ENCODE measurements at places on chromosomes 3 and 15. TPM values are rescaled to one million over a fixed set of nuclear protein-coding genes. Genes with fewer than 3 reads are reported as not detected.

The NUP210 gene
- total RNA-seq: 3.5 TPM

The EOGT gene
- 4.1 TPM for total RNA-seq

GRCh38 chr3:183270344-183270743 lies 17.3 kb downstream of the B3GNT5 start:
- no peak for DNase-seq

- peak; percentile 98 for DNase-seq
Observed at GRCh38 chr3:122793568-122794416, at the start of gene HSPBAP1. Gene HSPBAP1 (minus strand): TSS chr3:122793831. CDS start chr3:122793680, 151 bp downstream.

DNA sequence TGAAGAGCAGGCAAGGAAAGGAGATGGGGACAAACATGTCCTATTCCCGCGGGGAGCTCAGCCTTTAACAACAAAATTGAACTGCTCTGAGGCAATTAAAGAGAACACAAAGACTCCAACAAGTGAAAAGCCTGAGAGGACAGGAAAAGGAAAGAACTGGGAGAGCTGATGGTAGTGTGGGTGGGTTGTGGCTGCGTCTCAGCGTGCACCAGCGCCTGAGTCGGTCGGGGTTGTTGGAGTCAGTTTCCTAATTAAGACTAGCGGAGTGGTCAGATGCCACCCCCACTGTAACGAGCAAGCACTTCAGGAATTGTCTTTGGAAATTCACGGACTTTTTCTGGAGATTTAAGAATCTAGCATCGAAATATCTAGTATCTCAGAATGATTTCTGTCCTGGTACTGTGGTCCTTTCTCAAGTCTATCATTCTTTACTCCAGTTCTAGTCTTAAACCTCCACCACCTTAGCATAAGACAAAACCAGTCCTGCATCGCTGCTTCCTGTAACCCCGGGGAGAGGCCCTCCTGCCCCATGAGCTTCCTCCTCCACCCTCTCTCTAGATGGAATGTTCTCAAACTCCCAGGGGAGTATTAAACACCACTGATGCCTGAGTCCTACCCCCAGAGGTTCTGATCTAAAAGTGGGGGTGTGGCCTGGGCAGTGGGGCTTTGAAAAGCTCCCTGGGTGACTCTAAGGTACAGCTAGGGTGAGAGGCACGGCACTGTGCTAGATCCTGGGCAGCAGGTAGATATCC lies 104.0 kb downstream of the CYP19A1 start:
- DNase-seq: no peak

DNA sequence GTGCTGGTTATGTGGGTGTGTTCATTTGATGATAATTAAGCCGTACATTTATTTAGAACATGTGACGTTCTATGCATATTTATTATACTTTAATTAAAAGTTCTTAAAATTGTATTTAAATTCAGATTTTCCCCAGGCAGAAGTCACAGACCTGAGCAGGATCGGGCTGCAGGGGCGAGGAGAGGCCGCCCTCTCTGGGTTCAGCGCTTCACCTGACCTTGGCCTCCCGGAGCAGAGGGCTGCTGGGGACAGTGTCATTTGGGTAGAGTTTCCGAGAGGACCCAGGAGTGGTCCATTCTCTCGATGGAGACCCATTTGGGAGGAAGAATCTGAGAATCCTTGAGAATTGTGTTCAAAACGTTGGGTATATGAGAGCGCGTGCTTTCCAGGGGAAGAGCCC lies 12.0 kb upstream of the TOPBP1 start:
- no peak for DNase-seq

The PIK3CA gene
- total RNA-seq: 21.7 TPM

DNA sequence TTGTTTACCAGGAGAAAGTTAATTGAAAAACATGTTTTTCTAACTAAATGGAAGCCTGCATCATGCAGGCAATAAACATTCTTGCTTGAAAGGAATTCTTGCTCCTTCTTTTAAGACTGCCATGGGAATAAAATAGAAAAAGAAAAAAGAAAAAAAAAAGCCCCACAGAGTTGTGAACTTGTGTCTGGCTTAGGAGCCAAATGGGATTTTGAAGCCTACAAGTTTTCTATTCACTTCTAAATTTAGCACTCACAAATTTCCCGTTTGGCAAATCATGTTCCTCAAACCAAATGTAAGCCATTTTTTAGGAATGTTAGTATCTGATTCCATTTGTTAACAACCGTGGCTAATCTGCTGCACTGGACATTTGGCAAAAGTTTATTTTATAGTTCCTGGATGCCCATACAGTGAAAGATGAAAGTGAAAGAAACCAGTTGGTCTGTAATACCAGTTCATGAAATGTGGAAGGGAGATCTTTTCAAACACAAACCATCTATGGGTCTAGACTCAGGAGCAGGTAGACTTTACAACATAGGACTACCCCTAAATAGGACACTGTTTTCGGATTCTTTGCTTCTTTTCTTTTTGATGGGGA lies 133.8 kb upstream of the GMNC start:
- DNase-seq: peak; percentile 41

GRCh38 chr3:55854494-55854893 lies 367.4 kb upstream of the WNT5A start:
- DNase-seq: no peak

- no peak for DNase-seq
Observed at GRCh38 chr3:76198086-76198485, 412.7 kb upstream of the ZNF717 start.

DNA sequence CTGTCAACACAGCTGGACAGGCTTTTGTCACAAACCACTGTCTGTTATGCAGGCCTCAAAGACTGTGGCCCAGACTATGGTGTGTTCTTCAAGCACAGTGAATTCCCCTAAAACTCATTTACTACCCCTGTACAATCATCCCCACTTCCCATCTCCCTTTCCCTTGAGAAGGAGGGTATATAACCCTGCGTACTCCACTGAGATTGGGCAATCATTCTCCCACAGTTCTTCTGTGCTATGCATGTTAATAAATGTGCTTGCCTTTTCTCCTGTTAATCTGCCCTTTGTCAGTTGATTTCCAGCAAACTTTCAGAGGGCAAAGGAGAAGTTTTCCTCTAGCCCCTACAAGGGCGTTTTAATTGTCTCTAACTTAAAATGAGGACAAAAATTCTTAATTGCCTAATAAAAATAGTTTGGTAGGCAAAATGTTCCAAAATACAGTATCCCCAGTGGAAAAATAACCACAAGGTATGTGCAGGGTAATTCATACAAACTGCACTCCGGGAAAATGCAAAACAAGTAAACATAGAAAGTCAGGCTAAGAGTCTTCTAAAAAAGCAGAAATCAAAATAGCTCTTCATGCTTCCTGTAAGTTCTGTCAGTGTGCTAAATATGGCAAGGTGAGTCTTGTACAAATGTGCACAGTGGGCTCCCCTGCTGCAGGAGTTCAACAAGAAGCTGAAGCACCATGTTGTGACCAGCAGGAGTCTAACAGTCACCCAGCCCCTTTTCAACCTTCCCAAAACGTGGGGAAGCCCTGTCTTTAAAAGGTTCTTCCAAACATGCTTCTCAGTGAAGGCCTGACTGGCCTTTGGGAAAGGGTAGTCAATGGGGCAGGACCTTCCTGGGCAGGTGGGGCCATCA lies 10.2 kb downstream of the ATP10A start:
- no peak for DNase-seq

The LMAN1L gene
- not detected for total RNA-seq

GRCh38 chr15:85741662-85742061 lies 53.1 kb downstream of the KLHL25 start:
- no peak for DNase-seq

GRCh38 chr3:39779511-39780230 lies 29.7 kb upstream of the MYRIP start:
- DNase-seq: no peak

GRCh38 chr3:166123576-166123975 lies 286.4 kb upstream of the BCHE start:
- DNase-seq: peak; percentile 61

DNA sequence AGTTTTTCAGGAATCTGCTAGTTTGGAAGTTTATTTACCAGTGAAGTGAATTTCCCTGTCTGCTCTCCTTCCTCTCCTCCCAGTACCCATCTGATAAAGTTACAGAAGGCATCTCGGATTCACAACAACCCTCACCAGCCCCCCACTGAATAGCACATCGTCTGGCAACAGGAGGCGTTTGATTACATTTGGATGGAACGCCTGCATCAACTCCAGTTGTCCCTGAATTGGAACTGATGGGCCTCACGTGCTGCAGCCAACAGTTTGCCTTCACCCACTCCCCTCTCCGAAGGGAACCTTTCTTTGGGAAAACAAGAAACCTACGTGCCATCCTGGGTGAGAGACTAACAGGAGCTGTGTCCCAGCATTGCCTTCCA lies 59.5 kb upstream of the BCL6 start:
- DNase-seq: no peak

- no peak for DNase-seq
Observed at GRCh38 chr3:68287101-68287500, 632.7 kb upstream of the SUCLG2 start.

DNA sequence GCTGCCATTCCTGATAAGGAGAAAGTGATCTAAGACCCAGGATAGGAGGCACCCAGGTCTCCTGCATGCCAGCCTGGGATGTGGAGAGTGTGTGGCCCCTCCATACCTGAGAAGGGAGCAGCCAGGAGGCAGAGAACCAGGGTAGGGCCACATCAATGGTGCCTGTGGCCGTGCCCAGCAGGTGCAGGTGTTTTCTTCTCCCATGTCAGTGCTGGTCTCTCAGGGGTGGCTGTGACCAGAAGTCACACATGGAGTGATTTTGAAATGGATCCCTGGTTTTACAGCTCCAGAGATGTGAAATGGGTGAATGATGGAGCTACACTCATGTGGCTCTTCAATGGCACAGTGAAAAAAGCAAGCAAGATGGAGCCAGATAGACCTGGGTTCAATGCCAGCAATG lies 3.3 kb upstream of the ISL2 start:
- DNase-seq: no peak

DNA sequence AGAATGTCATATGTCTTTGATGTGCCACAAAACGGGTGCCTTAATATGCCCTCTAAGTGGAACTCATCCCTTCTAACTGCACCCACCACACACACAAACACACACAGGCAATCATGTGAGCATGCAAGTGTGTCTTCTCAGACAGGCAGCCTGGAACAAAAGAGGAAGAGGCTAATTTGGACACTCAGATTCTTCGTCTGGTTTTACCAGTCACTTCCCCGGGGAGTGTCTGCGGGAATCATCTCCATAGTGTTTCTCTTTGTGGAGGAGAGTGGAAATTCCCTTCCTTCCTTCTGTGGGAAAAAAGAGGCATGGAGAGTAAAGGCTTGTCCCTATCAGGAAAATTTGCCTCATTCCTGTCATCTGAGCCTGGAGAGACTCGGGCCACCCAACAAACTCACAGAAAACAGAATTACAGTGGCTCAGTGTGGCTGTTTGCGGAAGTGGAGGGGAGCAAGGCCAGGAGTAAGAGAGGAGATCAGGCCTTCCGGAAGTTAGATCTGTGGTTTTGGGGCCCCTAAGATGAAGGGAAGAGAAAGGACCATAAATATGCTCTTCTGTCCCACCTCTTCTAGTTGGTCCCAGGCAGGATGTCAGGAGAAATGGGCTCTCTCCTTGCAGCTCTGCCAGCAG lies 212.6 kb upstream of the SEMA6D start:
- DNase-seq: no peak

The CHL1 gene
- not detected for total RNA-seq

- peak; percentile 11 for DNase-seq
Observed at GRCh38 chr3:62876064-62876463, 848 bp upstream of the CADPS start.

- no peak for DNase-seq
Observed at GRCh38 chr3:61789861-61790260, 228.5 kb downstream of the PTPRG start.

The ANKRD34C gene
- total RNA-seq: not detected

GRCh38 chr3:10352146-10352911 lies 31.4 kb upstream of the SEC13 start:
- peak; percentile 82 for DNase-seq

DNA sequence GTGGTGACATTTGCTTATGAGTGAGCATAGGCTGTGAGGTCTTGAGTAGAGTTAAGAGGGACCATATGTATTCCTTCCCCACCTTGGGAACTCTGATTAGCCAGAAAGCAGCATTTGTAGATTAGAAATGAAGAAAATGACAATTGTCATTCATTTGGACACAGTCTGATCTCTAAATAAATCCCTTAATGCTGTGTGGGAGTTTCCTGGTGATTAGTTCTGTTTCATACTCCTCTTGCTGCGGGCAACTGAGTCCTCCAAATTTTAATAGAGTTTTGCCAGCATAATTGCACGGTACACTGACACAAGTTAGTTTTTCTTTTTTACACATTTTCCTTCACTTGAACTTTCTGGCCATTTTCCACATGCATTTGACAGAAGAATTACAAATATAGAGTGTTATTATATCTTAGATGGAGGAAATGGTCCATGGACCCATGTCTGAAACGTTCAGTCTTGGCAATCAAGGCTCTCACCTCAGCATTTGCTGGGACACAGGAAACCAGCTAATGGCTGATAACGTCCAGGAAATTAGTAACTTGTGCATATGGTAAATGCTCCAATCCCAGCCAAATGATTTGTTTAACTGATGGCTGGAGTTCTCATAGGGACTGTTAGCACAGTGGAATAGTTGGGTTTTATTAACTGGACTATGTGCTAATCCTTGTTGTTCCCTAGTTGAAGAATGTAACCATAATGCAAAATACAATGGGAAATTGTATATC lies 321.2 kb downstream of the RBMS3 start:
- no peak for DNase-seq

The PLA1A gene
- total RNA-seq: not detected

GRCh38 chr15:41648097-41648496 lies 12.1 kb upstream of the MGA start:
- no peak for DNase-seq

The CD276 gene
- 92.9 TPM for total RNA-seq

DNA sequence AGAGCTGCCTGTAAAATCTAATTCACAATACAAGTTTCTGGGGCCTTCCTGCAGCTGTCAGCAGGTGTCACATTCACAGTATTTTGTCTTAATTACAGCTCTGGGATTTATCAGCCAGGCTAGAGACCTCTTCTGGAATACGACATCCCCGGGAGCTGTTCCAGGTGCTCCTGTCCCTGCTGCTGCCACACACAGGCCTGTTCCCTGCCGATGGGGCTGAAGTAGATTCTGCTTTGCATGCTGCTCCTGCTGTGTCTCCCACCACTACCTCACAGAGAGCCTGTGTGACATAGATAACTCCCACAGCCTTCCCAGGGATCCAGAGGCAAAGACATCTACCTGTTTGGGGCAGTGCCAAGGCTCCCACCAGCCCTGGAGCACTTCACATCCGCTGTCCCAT lies 20.4 kb downstream of the COLQ start:
- no peak for DNase-seq

The ARGFX gene
- not detected for total RNA-seq

- peak; percentile 26 for DNase-seq
Observed at GRCh38 chr15:52097180-52097579, 15.4 kb downstream of the BCL2L10 start.

The GRK7 gene
- not detected for total RNA-seq

DNA sequence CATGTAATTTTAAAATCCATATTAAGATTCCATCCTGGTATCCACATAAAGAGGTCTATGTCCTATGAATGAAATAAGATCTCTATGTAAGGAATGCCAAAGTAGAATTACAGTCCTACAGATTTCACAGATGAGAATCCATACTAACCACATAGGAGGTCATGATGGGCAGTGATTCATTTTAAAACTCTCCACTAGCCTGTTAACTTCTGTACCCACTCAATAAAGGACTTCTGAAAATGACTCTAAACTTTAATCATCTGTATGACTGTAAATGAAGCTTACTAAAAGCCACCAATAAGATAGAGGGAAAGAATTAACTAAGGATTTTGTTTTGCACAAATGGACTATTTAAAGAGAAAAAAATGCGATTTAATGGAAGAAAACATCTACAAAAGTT lies 28.7 kb downstream of the MORC1 start:
- DNase-seq: no peak

GRCh38 chr15:70566047-70566835 lies 197.1 kb downstream of the UACA start:
- DNase-seq: no peak

GRCh38 chr3:16741890-16742289 lies 136.7 kb upstream of the DAZL start:
- peak; percentile 74 for DNase-seq
